NCI-H2171 (cell line): ENCODE measurements at places on chromosomes 12 and 14.

- no peak for DNase-seq
These were observed 16.5 kb downstream of the KLHL28 start for GRCh38 chr14:44945264-44945663.

DNA sequence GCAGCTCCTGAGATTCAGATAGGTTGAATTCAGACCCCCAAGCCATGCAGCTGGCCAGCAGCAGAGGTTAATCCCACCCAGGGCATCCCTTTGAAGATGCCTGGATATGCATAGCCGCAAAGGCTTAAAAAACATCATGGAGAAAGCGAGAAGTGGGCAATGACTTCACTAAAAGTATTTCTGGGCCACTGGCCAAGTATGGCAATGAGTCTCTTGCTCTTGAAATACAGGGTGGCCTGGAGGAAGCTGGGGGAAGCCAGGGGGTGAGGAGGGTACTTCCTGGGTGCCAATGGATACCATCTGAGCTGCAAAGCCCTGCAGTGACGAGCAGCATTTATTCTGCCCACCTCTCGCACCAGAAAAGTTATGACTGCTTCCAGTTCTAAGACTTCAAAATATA, 539.3 kb upstream of the TBX3 start:
- DNase-seq = no peak

GRCh38 chr14:99524804-99525698, 43.8 kb downstream of the CCNK start:
- no peak for DNase-seq

GRCh38 chr14:22411398-22412055, 177.5 kb downstream of the DAD1 start:
- no peak for DNase-seq

GRCh38 chr14:49691031-49691430, 1.9 kb upstream of the KLHDC1 start:
- no peak for DNase-seq

DNA sequence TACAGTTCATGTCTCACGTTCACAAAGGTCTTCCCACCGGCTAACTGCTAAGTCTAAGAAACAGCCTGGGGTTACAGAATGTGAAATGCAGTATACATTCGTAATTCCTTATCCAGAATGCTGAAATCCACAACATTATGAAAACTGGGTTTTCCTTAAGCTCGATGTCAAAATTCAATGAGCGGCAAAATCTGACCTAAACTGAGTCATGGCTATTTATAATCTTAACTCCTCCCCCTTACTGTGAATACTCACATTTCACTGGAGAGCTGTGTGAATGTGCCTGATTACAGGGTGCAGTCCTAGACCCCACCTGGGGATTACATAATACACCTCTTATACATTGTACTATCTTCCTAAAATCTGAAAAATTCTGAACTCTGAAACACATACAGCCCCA, 35.3 kb downstream of the STX2 start:
- DNase-seq = no peak

- DNase-seq = no peak
These were observed 57.9 kb upstream of the SLC38A2 start for GRCh38 chr12:46430340-46430948.
